Dermis blood vessel endothelial cell (primary cell): ENCODE measurements at places on chromosomes 3 and 15. TPM values are rescaled to one million over a fixed set of nuclear protein-coding genes. Genes with fewer than 3 reads are reported as not detected.

The MYO5C gene
- total RNA-seq, result 26.7 and 44.2 TPM in 2 replicates

- no peak for DNase-seq
These were observed 22.1 kb downstream of the PPCDC start for GRCh38 chr15:75045332-75046015.

DNA sequence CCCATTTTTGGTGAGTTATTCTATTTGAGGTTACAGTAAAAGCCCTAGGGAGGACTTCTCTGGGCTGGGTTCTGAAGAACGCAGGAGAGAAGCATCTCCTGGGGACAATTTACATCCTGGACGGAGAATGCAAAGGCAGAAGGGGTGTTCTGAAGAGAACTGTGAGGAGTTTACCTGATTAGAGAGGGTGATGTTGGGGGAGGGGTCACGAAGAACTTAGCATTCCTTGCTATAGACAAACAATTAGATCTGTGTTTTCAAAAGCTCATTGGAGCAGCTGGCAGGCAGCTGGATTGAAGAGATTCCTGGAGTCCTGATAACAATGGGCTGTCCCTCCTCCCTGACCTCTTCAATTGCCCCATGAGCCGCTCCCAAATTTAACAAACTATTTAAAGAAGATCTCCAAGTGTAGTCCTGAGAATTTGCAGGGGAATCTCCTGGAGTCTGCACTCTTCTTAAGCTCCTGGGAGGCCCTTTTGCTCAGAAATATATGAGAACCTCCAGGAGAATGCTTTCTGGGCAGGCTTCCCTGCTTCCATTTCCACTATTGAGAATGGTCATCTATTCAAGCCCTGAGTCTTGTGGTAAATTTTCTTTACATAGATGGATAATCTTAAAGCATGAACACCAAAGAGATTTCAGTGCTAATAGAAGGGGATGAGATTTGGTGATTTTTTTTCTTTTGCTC, 55.3 kb downstream of the ARHGAP31 start:
- DNase-seq, result peak; percentile 52

The SOX2 gene
- 0.05 TPM in 1 of 2 replicates, not detected in the other for total RNA-seq

- DNase-seq, result no peak
These were observed 158.6 kb upstream of the COL8A1 start for GRCh38 chr3:99479768-99480167.

The LRRIQ4 gene
- total RNA-seq, result not detected in 2 replicates

The GAP43 gene
- total RNA-seq, result not detected in 2 replicates

The MUSTN1 gene
- total RNA-seq, result not detected in 2 replicates

GRCh38 chr15:51692154-51692553, 10.9 kb downstream of the SCG3 start:
- no peak for DNase-seq
